ENCODE measurements at places on chromosomes 5 and 9. TPM values are rescaled to one million over a fixed set of nuclear protein-coding genes. Genes with fewer than 3 reads are reported as not detected.

GDF9 gene
- total RNA-seq = 0.14 TPM

ZNF879 gene
- total RNA-seq = 1.3 TPM

HSDL2 gene
- 35.4 TPM for total RNA-seq

SLC24A2 gene
- under 0.01 TPM for total RNA-seq

GARIN3 gene
- not detected for total RNA-seq

CREB3 gene
- total RNA-seq = 47.8 TPM

SLC34A1 gene
- total RNA-seq = not detected

ENTPD8 gene
- total RNA-seq = not detected

PCDHB8 gene
- not detected for total RNA-seq

ITGA1 gene
- total RNA-seq = 0.79 TPM

RNF145 gene
- 87.9 TPM for total RNA-seq

AHRR gene
- total RNA-seq = 0.37 TPM

FOXE1 gene
- 1.1 TPM for total RNA-seq

FOXD4L4 gene
- total RNA-seq = 0.19 TPM
